Activated CD8-positive, alpha-beta T cell treated with anti-CD3 and anti-CD28 coated beads, Interleukin-2, amount 10 ng/mL, durations not matched to agents 7 days and 5 days (primary cell): ENCODE measurements at places on chromosomes 5 and 9.

- H3K27me3 ChIP-seq, result no peaks in the 10 kb centered on the region
- no peak overlapping the region for H3K4me3 ChIP-seq
- peaks cover 23% of the 10 kb centered on the region for H3K36me3 ChIP-seq
- H3K27ac ChIP-seq, result peak overlapping the region; percentile 32
Measured at GRCh38 chr9:33249087-33249658, 9.2 kb downstream of the SPINK4 start.

DNA sequence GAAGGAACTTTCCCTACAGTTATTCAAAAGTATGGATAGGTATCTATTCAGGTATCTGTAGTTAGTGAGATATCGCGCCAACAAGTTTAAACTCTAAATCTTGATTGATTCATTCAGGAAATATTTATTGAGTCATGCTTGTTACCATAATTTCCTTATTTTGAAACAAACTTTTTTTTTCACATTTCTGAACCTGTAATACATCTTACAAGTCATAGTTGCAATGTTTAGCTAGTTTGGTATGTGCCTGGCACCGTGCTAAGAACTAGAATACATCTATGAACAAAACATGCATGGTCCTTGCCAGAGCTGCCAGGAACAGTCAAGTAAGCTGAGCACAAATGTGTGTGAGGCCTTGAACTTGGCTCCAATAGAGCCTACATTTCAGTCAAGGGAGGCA, 226.4 kb downstream of the PCSK5 start:
- H3K36me3 ChIP-seq, result no peaks in the 10 kb centered on the region
- no peak overlapping the region for H3K27ac ChIP-seq
- H3K4me3 ChIP-seq, result no peak overlapping the region
- no peaks in the 10 kb centered on the region for H3K4me1 ChIP-seq
- H3K27me3 ChIP-seq, result no peaks in the 10 kb centered on the region
- DNase-seq, result no peak

DNA sequence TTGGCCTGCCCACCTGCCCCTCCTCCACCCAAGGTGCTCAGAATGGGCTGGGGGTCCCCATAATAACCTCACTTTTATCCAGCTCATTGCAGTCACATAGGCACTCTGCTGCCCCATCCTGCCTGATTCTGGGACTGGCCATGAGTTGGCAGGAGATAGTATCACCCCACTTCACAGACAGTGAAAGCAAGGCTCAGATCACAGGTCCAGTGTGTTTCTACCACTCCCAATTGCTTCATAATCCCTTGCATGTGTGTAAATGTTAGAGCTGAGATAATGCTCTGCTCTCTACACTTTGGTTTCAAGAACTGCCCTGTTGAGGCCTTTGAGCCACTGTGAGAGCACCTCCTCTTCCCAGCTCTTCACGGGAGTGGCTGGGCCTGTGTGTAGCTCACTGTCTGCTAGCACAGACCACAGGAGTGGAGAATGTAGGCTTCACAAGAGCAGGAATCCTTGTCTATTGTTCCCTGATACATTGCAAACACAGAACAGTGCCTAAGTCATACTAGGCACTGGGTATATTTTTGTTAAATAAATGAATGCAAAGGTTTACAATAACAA, 8.4 kb downstream of the PCYOX1L start:
- no peak overlapping the region for H3K27ac ChIP-seq
- peaks cover 33% of the 10 kb centered on the region for H3K36me3 ChIP-seq
- no peaks in the 10 kb centered on the region for H3K27me3 ChIP-seq
- no peak overlapping the region for H3K4me3 ChIP-seq

- no peaks in the 10 kb centered on the region for H3K36me3 ChIP-seq
- DNase-seq, result no peak
- H3K27me3 ChIP-seq, result peaks cover 2% of the 10 kb centered on the region
Measured at GRCh38 chr5:151886546-151887275, 37.9 kb downstream of the GLRA1 start.

DNA sequence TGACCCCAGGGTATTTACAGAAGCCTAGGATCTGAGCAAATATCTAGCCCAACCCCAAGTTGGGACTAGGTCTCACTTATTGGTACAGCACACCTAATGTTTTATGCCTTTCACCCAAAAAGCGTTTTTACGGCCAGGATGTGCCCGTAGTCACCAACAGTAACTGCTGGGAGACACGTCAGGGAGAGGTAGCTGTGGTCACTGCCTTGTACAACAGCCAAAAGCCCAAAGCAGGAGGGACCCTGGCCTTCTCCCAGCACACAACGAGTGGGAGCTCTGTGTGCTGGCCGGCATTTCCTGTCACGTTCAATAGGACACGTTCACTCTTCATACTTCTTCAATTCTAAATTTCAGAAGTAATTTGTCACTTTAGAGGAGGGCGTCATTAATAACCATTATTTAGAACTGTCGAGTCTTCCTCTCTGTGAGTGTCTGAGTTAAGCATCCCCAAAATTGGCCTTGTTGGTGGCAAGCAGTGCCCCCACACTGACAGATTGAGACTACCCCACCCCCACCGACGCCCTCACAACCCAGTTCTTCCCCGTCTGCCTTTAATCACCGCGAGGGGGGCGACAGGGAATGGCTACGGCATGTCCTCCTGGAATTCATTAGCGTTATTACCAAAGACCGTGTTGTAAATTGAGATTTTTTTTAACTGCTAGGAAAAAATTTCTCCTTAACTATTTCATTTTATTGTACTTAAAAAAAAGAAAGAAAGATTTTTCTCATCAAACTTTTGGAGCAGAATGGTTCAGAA, 80.7 kb downstream of the MVB12B start:
- H3K36me3 ChIP-seq, result peaks cover 25% of the 10 kb centered on the region
- no peak for DNase-seq
- peaks cover 51% of the 10 kb centered on the region for H3K4me1 ChIP-seq
- H3K4me3 ChIP-seq, result no peak overlapping the region
- H3K27ac ChIP-seq, result no peak overlapping the region

- DNase-seq, result no peak
- H3K4me1 ChIP-seq, result peaks cover 17% of the 10 kb centered on the region
- peaks cover 30% of the 10 kb centered on the region for H3K36me3 ChIP-seq
- no peaks in the 10 kb centered on the region for H3K27me3 ChIP-seq
- no peak overlapping the region for H3K4me3 ChIP-seq
Measured at GRCh38 chr9:137666955-137667670, 48.3 kb downstream of the EHMT1 start.

DNA sequence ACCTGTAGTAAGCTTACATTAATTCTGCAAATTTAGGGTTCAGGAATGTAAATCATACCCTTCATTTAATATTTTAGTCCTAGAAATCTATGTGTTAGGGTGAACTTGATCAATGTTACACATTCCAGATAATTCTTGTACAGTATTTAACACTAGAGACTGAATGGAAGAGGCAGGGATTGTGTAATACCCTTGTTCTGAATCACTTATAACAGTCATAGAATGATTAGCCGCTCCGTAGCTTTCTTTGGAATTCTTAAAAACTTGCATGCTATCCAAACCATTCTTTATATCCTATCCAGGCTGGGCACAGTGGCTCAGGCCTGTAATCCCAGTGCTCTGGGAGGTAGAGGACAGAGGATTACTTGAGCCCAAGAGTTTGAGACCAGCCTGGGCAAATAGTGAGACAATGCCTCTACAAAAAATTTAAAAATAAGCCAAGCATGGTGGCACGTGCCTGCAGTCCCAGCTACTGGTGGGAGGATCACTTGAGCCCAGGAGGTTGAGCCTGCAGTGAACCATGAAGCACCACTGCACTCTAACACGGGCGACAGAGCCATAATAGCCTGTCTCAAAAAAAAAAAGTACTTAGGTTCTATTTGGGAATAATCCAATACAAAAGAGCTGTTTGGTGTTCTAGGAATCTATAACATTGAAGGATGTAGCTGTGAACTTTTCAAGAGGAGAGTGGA, 8.3 kb downstream of the ZNF483 start:
- H3K4me1 ChIP-seq, result no peaks in the 10 kb centered on the region
- H3K4me3 ChIP-seq, result no peak overlapping the region
- H3K27ac ChIP-seq, result no peak overlapping the region
- no peaks in the 10 kb centered on the region for H3K27me3 ChIP-seq
- no peak for DNase-seq

DNA sequence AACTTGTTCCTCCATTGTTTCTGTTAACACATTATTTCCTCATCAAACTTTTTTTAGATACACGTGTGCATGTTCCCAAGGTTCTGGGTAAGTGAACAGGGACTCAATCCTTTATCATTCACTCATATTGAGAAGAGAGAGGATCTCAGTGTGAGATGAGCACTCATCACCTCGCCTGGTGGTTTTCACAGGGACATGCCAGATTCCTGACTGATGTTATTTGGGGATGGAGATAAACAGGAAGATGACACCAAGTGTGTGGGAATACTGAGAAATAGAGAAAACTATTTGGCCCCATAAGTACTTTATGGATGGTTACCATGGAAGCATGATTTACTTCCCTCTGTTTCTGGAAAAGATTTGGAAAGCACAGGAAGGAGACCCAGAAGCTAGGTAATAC, 533.3 kb upstream of the DMAC1 start:
- no peaks in the 10 kb centered on the region for H3K4me1 ChIP-seq
- no peaks in the 10 kb centered on the region for H3K27me3 ChIP-seq
- no peak overlapping the region for H3K4me3 ChIP-seq
- no peak for DNase-seq
- no peak overlapping the region for H3K27ac ChIP-seq

- H3K36me3 ChIP-seq, result peaks cover 40% of the 10 kb centered on the region
- no peaks in the 10 kb centered on the region for H3K27me3 ChIP-seq
- H3K4me3 ChIP-seq, result no peak overlapping the region
- H3K27ac ChIP-seq, result no peak overlapping the region
Measured at GRCh38 chr9:108889649-108890067, 27.6 kb downstream of the ACTL7A start.
